ENCODE measurements at places on chromosomes 11 and 22. TPM values are rescaled to one million over a fixed set of nuclear protein-coding genes. Genes with fewer than 3 reads are reported as not detected.

GRCh38 chr11:124788521-124788920 is 11.7 kb downstream of the MSANTD2 start:
- no peaks in the 10 kb centered on the region for H3K27me3 ChIP-seq
- no peak for DNase-seq
- no peaks in the 10 kb centered on the region for H3K36me3 ChIP-seq
- H3K4me3 ChIP-seq: no peak overlapping the region
- no peaks in the 10 kb centered on the region for H3K4me1 ChIP-seq
- no peak overlapping the region for H3K27ac ChIP-seq

GRCh38 chr22:39463931-39464390 is 7.1 kb downstream of the MGAT3 start:
- no peak overlapping the region for H3K27ac ChIP-seq
- H3K4me3 ChIP-seq: no peak overlapping the region
- peaks cover 17% of the 10 kb centered on the region for H3K4me1 ChIP-seq
- DNase-seq: no peak

GRCh38 chr22:38748487-38749136 is 7.2 kb downstream of the SUN2 start:
- peaks cover 60% of the 10 kb centered on the region for H3K4me1 ChIP-seq
- H3K4me3 ChIP-seq: no peak overlapping the region
- H3K27me3 ChIP-seq: no peaks in the 10 kb centered on the region
- H3K36me3 ChIP-seq: peaks cover 91% of the 10 kb centered on the region

DNA sequence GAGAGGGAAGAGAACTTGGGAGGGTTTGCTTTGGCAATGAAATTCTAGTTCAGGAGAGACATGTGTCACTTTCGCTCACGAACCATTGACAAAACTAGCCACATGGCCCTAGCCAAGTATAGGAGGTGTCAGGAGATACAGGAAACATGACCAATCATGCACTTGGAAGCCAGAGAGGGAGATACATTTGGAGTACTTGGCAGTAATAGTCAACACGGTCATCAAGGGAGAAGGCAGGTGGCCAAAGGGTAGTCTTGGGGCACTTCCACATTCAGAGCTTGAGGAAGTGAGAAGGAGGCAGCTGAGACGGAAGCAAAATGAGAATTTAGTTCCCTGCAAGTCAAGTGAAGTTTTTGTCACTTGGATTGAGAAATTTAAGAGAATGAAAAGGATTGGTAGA is 26.4 kb upstream of the KIRREL3 start:
- no peak overlapping the region for H3K4me3 ChIP-seq
- H3K36me3 ChIP-seq: no peaks in the 10 kb centered on the region
- H3K27me3 ChIP-seq: no peaks in the 10 kb centered on the region

- H3K4me1 ChIP-seq: no peaks in the 10 kb centered on the region
- no peak for DNase-seq
- H3K27ac ChIP-seq: no peak overlapping the region
- H3K36me3 ChIP-seq: no peaks in the 10 kb centered on the region
Observed at GRCh38 chr11:117634756-117635603, 162.0 kb downstream of the DSCAML1 start.

DNA sequence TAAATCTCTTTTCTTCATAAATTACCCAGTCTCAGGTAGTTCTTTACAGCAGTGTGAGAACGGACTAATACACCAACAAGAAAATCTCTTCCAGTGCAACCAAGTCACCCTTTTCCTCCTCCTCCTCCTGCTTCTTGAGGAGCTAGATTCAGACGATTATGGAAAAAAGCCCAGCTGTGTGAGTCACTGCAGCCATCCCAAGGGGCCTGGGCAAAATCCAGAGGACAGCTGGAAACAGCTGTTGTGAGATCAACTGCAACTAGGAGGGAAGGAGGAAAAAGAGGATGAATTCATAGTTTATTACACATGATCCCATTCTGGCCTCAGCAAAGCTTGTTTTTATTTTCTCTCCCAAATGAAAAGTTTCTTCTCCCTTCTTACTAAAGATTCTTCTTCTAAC is 32.9 kb downstream of the RBFOX2 start:
- H3K27ac ChIP-seq: no peak overlapping the region
- no peak for DNase-seq
- no peaks in the 10 kb centered on the region for H3K4me1 ChIP-seq
- no peak overlapping the region for H3K4me3 ChIP-seq
- no peaks in the 10 kb centered on the region for H3K36me3 ChIP-seq

- H3K27ac ChIP-seq: no peak overlapping the region
- DNase-seq: no peak
- no peaks in the 10 kb centered on the region for H3K36me3 ChIP-seq
Observed at GRCh38 chr11:120835601-120836228, 188.2 kb upstream of the TBCEL start.

- no peak for DNase-seq
- peaks cover 4% of the 10 kb centered on the region for H3K27me3 ChIP-seq
- H3K4me1 ChIP-seq: no peaks in the 10 kb centered on the region
- no peak overlapping the region for H3K4me3 ChIP-seq
- H3K27ac ChIP-seq: no peak overlapping the region
Observed at GRCh38 chr11:120769906-120770305, 254.0 kb upstream of the TBCEL start.

DNA sequence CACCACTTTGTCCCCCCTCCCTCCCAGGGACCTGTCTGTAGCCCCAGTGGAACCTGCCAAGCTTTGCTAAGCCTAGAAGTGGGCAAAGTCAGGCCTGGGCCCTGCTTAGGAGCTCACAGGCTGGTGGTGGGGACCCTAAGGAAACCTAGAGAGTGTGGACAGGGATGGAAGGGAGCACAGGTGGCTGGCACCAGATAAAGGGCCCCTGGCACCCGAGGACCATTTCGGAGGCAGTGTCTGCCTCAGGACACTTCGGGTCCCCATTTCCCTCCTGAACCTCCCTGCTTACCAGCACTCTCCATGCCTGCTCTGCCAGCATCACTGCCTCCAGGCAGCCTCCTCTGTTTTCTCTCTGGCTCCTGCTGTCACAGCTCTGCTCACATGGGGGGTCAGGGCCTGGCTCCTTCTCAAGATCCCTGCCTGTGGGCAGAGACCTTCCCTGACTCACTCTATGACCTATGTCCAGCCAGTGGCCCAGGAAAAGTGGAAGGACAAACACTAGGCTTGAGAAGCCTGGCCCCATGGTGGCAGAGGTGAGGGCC is 13.6 kb upstream of the OMP start:
- H3K4me3 ChIP-seq: no peak overlapping the region
- no peaks in the 10 kb centered on the region for H3K36me3 ChIP-seq
- no peak for DNase-seq
- no peak overlapping the region for H3K27ac ChIP-seq

DNA sequence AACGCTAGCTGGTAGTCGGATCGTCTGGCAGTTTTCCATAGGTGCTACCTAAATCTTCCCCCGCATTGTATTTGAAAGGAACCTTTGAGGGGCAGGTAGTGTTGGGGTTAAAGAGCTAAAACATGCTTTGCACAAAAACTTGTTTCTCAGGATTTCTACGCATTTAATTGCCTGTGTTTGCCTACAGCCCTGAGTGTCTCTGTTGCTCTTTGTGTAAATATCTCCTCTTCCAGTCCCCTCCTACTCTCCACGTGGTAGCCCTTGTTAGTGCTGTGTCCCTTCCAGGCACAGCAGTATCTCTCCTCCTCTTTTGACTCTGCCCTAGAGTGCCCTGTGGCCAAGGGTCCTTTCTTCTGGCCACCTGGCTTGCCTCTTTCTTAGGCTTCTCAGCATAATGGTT is 81.7 kb downstream of the BARX2 start:
- H3K27me3 ChIP-seq: no peaks in the 10 kb centered on the region
- no peaks in the 10 kb centered on the region for H3K4me1 ChIP-seq
- DNase-seq: no peak
- H3K27ac ChIP-seq: no peak overlapping the region
- H3K4me3 ChIP-seq: no peak overlapping the region
- no peaks in the 10 kb centered on the region for H3K36me3 ChIP-seq

- DNase-seq: no peak
- H3K27me3 ChIP-seq: peaks cover 4% of the 10 kb centered on the region
- no peak overlapping the region for H3K27ac ChIP-seq
- no peaks in the 10 kb centered on the region for H3K36me3 ChIP-seq
- no peak overlapping the region for H3K4me3 ChIP-seq
- peaks cover 11% of the 10 kb centered on the region for H3K4me1 ChIP-seq
Observed at GRCh38 chr11:1896468-1896867, 4.8 kb upstream of the PRR33 start.

DNA sequence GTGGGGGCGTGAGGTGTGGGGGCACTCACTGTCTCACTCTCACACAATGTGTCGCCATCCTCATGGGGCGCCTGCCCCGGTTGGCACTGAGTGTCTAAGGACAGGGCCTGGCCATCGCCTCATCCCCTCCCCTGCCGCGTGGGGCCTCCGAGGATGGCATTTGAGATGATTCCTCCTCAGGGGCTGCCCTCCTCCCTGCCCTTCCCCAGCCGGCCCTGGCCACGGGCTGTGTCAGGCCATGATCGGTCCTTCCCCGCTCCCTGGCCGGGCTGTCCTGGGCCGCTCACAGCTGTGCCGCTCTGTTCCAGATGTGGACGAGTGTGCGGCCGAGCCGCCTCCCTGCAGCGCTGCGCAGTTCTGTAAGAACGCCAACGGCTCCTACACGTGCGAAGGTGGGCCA is 4.5 kb downstream of the CRELD2 start:
- no peak overlapping the region for H3K4me3 ChIP-seq
- H3K27ac ChIP-seq: no peak overlapping the region
- no peak for DNase-seq
- peaks cover 26% of the 10 kb centered on the region for H3K4me1 ChIP-seq

Gene APOL4
- total RNA-seq: not detected

Gene SLC29A2
- 1.5 TPM for total RNA-seq

Gene TRIM51
- total RNA-seq: not detected

Gene OR6T1
- not detected for total RNA-seq

Gene PTPRCAP
- 269 TPM for total RNA-seq

Gene PKNOX2
- total RNA-seq: not detected

Gene GNG3
- total RNA-seq: not detected

All from natural killer cell (primary cell).